T-helper 17 cell (primary cell): ENCODE measurements at places on chromosomes 11 and 22.

DNA sequence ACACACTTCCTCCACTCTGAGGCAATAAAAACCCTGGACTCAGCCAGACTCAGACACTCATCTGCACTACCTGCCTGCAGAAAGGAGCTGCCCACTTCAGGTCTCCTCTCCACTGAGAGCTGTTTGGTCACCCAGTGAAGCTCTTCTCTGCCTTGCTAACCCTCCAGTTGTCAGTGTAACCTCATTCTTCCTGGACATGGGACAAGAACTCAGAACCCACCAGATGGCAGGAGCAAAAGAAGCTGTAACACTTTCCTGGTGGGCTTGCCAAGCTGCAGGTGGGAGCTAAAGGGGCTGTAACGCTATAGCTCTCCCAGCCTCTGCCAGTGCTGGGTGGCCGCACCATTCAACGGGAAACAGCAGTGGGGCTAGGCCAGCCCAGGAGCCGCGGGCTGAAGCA is 89.7 kb downstream of the CCDC73 start:
- no peak for DNase-seq

GRCh38 chr22:43921370-43921769 is 2.2 kb upstream of the PNPLA3 start:
- no peak for DNase-seq

GRCh38 chr11:2178906-2179494 is 7.4 kb upstream of the TH start:
- no peak for DNase-seq

DNA sequence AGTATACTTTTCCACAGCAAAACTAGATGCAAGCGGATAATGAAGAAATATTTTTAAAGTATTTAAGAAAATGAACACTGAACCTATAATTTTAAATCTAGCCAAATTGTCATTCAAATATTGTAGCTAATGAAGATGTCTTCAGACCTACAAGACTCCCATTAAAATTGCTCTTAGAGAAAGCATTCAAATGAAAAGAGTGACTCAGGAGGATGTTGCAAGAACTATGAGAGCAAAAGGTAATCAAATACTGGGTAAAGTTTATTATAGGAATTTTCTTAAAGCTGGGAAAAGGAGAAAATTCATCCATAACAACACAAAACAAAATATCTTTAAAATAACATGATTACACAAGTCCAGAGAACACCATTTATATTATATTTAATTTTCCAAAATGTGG is 5.4 kb upstream of the POU2AF1 start:
- no peak for DNase-seq

DNA sequence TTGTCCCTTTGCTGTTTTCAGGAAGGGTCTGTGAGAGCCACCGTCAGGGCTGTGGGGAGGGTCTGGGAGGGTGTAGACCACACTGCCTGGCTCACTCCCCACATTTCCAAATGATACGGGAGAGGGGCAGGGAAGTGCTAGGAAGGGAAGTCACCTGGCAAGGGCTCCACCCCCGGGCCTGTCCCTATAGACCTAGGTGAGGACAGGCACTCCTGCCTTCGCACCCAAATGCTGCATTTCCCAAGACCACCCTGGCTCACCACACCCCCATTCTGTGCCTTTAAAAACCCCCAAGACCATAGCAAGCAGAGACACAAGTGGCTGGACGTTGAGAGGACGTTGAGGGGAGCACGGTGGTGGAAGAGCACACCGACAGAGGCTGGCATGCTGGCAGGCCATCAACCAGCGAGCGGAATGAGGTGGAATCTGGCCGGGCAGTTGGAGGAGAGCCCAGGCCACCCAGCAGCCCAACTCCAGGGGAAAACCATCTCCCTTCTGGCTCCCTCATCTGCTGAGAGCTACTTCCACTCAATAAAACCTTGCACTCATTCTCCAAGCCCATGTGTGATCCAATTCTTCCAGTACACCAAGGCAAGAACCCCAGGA is 45.7 kb downstream of the GNB1L start:
- no peak for DNase-seq
